Ecto neural progenitor cell (in vitro differentiated cells): ENCODE measurements at places on chromosomes 4 and X.

- no peak for DNase-seq
Observed at GRCh38 chr4:10589799-10590198, 94.8 kb downstream of the CLNK start.

DNA sequence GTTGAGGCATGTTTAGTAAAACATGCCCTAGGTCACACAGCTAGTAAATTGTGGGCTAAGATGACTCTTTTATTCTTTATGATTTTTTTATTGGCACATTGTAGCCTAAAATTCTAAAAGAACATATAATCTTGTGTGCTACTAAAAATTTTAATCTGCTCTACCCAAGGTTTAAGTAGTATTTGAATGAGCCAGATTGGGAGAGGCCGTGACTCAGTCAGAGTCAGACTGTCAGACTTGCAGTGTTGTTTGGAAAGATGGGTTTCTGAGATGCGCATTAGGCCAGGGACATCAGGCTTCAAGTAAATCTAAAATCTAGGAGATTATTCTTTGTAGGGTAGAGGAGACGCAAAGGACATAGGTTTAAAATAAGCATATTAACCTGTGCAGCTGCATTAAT, 30.7 kb upstream of the TMPRSS11E start:
- DNase-seq: no peak

- no peak for DNase-seq
Observed at GRCh38 chr4:5626913-5627312, 81.4 kb downstream of the EVC2 start.

DNA sequence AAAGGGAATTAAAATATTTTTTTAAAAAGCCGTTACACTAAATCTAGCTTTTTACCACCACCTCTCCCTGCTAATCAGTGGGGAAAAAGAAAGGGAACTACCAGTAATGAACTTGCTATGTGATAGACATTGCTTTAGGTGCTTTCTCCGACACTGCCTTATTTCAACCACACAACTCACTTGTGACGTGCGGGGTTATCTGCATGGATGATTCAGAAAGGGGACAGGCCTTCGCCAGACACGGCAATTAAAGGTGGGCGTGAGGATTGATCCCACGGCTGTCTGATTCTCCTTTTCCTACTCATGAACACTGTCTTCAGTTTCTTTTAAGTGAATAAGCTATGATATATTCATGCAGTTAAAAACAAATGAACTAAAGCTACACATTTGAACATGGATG, 882 bp upstream of the CXCR3 start:
- DNase-seq: no peak

- DNase-seq: no peak
Observed at GRCh38 chr4:161256172-161256571, 907.6 kb downstream of the FSTL5 start.

DNA sequence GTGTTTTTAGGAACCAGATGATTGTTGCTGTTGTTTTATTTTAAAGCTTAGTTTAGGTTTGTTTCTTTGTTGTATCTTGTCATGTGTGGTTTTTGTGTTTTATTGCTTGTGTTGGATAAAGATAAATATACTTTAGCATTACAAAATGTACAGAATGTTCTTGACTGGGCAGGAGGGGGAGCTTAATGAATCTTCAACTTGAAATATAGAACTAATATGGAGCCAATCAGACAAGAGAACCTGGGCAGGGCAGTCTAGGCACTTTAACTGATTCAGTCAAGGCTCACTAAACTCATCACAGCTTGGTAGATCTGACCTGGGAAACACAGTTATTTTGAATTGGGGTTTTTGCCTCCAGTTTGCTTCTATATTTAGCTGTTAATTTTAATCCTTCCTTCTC, 304.2 kb downstream of the ARHGAP24 start:
- no peak for DNase-seq

DNA sequence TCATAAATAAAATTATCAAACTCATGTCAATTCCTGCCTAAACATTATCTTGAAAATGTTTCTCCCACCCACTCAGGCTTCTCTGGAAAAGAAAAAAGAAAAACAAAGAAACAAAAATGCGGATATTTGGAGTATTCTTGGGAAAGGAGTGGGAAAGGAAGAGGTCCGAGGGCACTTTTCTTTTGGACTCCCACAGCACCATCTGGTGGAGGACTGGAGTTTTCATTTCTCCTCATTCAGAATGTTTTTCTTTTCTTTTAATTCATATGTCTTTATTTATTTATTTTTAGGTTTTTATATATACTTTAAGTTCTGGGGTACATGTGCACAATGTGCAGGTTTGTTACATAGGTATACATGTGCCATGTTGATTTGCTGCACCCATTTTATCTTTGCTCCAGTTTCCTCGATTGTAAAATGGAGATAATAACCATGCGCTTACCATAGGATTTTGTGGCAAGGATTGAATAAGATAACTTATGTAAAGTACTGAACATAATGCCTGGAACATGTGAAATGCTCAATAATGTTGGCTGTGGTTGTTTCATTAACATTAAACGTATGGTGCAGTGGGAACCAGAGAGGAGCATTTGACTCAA, 8.0 kb upstream of the KCNE5 start:
- no peak for DNase-seq

GRCh38 chrX:101223226-101223625, 3.6 kb downstream of the DRP2 start:
- DNase-seq: no peak

GRCh38 chr4:118834960-118835569, 861 bp downstream of the SEC24D start:
- DNase-seq: peak; percentile 55

DNA sequence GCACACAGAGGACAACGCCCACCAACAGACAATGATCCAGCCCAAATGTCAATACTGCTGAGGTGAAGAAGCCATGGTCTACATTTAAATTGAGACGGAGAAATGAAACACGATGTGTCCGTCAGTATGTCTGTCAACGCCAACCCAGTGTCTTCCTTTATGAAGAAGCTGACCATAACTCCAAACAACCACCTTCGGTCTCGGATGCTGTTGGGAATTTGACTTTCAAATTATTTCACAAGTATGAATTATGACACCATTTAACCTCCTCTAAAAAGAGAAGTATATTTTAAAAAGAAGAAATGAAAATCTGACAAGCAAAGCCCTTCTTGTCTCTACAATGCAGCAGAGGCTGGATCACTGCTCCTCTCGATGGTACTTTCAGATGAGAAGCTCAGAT, 123.7 kb upstream of the MAP3K15 start:
- no peak for DNase-seq

DNA sequence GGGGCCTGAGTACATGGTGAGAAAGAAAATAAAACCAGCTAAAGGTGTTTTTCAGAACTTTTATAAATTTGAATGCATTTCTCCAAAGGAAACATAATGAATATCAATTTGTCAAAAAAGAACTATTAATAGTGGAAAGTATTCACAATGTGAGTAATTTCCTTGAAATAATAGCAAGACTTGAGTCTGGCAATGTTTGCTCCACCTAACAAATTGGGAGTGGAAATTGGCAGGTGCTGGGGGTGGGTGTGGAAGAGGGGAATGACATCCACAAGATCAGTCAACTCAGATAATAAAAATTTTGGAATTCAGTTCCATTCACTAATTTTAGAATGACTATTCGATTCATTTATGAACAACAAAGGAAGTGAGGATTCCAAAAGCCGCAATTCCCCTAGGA, 884.8 kb upstream of the SLIT2 start:
- DNase-seq: no peak

DNA sequence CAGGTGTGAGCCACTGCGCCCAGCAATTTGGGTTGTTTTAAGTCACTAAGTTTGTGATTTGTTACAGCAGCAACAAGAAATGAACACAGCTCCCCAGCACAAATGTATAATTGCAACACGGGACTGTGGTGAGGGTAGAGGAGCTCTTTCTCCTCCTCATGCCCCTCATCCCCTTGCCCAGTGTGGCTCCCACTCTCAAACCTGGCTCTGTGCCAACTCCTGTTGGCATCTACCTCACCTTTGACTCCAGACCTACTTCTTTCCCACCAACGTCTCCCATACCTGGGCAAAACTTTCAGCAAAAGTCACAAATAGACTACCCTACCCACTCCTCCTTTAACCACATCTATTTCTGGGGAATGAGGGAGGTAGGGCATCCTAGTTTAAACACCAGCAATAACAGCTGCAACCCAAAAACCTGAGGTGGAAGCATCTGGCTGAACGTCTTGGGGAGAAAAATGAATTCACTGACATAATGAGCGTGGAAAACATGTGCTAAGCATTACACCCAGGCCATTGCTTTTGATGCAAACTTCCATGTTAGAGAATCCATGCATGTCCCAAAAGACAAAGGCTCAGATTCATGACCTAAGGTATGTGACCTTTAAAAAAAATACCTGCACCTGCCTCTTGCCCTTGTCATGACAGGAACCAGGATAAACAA, 19.2 kb downstream of the LNX1 start:
- no peak for DNase-seq

- no peak for DNase-seq
Observed at GRCh38 chrX:139002319-139002718, 290.8 kb upstream of the FGF13 start.

GRCh38 chrX:20803971-20804370, 537.3 kb upstream of the RPS6KA3 start:
- DNase-seq: no peak

DNA sequence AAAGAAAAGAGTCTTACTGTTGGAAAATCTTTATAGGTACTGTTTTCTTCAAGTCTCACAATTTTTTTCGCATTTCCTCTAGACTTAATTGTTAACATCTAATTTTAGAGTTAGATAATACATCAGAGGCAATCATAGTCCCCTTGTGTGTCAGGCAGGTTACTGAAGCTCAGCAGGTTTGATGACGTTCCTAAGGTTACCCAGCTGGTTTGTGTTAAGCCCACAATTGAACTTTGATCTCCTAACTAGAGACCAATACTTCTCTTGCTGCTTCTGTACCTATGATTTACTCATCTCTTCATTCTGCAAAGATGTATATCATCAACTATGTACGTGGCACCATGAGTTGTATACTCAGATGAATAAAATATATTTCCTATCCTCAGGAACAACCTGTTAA, 131.6 kb upstream of the STIM2 start:
- DNase-seq: no peak

DNA sequence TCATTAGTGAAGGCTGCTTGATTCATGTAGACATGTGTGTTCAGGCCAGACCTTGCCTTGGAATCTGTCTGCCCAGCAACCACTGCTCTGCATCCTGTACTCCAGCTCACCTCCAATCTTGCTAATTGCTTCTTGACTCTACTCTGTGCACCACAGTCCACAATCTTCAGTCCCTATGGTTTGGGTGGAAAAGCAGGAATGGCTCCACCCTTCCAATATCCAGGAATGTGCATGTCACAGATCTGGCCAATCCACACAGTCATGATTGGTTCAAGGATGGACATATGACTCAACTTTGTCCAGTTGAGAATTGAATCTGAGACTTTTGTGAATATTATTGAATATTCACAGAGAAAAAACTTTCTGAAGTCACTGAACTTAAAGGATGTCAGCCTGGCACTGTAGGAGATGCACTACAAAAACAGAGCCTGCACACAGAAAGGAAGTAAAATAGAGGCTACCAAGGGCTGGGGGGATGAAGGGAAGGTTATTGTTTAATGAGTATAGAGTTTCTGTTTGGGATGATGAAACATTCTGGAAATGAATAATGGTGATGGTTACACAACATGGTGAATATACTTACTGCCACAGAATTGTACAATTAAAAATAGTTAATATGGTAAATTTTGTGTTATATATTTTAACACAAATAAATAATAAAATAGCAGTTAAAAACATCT, 161.3 kb upstream of the USP38 start:
- DNase-seq: no peak

- DNase-seq: no peak
Observed at GRCh38 chr4:23365086-23365485, 524.8 kb downstream of the PPARGC1A start.

DNA sequence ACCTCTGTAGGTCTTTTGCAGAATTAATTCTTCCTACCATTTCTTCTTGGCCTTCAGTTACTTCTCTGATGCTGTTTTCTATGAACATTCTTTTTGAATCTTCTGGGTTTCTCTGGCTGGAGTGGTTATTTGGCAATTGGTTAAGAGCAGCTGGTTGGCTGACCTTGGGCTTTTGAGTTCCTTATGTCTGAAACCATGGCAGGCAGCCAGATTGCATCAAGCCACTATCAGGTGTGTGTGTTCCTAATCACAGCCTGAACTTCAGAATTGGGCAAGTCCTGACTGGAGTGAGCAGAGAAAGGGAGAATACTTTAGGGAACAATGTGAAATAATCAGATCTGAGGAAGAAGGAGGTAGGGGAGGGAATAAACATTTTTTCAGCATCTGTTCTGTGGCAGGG, 90.2 kb downstream of the ARHGAP10 start:
- DNase-seq: no peak

DNA sequence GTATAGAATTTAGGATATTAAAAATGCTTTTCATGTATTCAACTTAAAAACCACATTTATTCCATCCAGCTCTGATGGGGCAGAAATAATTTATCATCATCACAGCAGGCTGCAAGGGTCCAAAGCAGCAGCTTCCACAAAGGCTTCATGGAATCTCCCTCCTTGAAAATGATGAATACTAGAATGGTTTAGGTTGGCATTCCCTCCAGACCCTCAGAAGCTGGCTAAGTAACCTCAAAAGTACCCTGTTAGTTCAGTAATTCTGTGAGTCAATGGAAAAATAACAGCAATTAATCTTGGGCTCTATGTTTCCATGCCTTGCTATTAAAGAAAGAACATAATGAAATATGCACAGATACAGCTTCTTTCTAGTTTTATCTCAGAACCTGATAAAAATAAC, 594.9 kb upstream of the DIPK2B start:
- no peak for DNase-seq

GRCh38 chr4:26731351-26732035, 129.1 kb upstream of the STIM2 start:
- DNase-seq: no peak

GRCh38 chrX:3520982-3521381, 174.5 kb upstream of the MXRA5 start:
- DNase-seq: no peak

DNA sequence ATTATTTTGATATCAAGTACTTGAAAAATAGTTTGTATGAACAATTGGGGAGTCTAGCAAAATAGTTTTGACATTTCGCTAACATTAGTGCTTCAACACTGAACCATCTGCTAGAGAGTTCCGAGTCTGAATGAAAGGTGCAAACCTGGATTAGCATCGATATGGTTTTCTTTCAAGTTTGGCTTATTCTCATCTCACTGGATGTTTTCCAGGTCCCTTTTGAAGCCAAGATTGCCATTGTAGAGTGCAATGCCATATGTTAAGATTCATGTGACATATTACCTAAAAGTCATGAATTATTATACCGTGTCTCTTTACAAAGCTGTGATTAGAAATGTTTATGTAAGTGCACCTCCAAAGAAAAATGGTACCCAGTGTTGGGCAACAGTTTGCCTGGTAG, 36.8 kb upstream of the NAA11 start:
- no peak for DNase-seq

- DNase-seq: no peak
Observed at GRCh38 chrX:72001471-72001870, 90.8 kb downstream of the NHSL2 start.
